ENCODE measurements at places on chromosomes 12 and 14.

- DNase-seq = no peak
Measured at GRCh38 chr14:61641914-61642613, 53.2 kb upstream of the HIF1A start.

DNA sequence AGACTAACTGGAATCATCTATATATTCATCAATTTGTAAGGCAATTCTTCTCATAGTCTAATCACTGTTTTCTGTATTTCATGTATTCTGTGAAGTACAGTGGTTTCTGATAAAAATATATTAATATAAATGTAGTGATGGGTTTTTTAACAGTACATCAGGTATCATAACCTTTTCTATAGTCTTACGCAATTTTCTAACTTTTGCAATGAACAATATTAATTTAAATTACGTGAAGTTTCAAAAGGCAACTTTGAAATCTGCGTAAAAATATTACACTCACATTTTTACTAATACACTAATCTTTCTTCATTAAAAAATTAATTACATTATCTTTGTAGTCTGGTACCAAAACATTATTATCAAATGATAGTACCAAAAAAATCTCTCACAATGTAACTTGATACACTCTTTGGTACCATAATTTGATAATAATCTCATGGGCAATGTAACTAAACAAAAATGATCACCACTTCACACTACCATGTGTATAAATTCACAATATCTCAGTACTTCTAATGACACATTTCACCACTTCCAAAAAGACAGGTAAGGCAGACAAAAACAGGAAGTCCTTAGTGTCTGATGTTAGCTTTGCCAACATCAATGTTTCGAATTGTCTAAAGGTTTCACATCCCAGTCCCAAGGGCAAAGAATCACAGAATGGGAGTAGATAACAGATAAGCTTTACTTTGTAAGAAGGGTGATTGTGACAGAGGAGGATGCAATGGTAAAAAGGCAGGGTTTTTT, 8.7 kb downstream of the DNAI7 start:
- no peak for DNase-seq

GRCh38 chr12:122099280-122099749, 20.8 kb downstream of the MLXIP start:
- DNase-seq = no peak

- DNase-seq = no peak
Measured at GRCh38 chr12:51512438-51512837, 78.6 kb upstream of the SCN8A start.

GRCh38 chr14:99380402-99380801, 100.3 kb downstream of the SETD3 start:
- no peak for DNase-seq

DNA sequence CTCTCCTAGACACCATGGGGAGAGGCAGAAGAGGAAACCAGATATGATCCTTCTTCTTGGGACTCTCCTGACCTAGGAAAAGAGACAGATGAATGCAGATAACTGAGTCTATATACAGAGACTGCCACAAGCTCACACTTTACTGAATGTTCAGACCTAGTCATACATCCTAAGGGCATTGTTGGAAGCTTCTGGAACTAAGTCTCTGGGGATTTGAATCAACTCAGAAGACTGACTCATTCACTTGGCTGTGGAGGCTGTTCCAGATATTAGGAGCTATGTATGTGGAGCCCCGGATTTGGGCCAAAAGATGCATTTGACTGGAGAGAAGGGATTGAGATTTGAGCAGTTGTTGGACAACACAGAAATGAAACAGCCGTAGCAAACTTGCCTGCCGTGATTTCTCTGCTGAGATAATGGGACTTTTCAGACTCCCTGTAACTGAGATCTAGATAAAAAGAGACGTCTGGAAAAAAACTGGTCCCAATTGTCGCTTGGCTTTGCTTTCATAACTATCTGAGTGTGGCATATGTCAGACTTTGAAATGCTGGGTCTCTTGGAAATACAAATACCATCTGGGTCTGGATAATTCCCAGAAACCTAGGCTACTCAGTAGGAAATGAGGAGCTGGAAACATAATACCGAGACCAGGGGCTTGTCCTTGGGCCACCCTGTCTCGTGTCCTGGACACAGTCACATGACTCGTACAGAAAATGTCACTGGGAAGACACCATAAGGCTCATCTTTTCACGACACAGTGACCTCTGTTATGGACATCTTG, 396.8 kb downstream of the NUAK1 start:
- peak; percentile 11 for DNase-seq

- peak; percentile 53 for DNase-seq
Measured at GRCh38 chr12:50088577-50089335, 3.6 kb downstream of the SMARCD1 start.

DNA sequence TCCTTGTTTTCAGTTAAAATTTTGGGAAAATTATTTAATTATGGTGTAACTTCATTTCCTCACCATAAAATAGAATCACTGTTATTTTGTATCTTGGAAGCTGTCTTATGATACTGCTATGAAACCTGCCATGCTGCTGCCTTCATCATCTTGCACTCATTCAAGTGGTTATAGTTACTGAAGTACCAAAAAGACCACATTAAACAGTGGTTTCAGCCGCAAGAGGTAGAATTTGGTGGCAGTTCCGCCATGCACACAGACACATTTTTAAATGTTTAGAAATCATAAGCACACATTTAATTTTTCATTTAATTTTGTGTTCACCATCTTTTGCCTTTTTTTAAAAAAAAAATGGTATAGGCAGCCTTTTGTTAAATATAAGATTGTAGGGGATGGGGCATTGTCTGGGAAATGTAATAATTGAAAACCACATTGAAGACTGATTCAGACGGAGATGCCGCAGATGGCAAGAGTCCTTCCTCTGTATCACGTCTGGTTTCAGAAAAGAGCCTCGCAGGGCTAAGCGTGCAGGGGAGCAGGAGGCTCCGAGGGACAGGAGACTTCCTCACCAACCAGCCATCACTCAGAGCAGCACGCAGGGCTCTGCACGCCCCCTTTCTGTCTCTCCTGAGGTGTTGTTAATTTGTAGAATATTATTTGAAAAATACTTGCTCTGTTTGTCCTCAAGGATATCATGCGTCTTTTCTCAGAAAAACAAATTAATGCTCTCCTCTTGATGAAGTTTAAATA, 115.2 kb upstream of the PELI2 start:
- DNase-seq = no peak

DNA sequence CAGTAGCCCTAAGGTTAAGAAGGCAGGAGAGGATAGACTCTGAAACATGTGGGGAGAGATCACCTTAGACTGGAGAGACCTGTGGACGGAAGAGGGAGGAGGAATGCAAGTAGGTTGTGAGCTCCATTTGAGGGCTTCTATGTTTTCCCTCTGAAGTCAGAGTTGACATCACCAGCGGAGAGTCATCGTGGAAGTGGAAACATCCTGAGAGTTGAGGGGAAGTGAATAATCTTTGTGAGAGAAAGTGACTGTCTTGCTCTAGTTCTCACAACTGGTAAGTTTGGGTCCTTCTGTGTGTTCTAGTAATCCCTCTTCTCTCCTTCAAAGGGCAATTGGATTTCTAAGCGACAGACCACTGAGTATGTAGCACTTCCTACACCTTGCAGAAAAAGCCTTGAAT, 103.6 kb upstream of the CCND2 start:
- DNase-seq = no peak

- DNase-seq = no peak
Measured at GRCh38 chr12:5309654-5310053, 122.3 kb upstream of the NTF3 start.

GRCh38 chr14:61861320-61861865, 99.2 kb downstream of the SNAPC1 start:
- peak; percentile 1 for DNase-seq

DNA sequence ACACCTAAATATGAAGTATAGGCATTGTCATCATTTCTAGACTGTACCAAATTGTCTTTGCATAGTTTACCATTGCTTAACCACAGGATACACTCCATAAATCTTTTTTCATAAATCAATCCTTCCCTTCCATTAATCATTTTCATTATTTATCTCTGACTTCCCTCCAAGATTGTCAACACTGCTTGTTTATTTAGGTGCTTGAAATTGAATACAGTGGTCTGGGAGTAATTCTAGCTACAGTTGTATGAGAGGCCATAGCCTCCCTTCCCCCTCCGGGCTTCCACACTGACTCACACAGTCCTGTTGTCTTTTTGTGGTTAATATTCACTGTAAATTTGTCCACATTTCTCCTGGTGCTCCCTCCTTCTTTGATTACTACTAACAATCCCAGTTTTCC, 114.2 kb upstream of the ARID2 start:
- peak; percentile 77 for DNase-seq

- DNase-seq = peak; percentile 88
Measured at GRCh38 chr14:35159742-35160409, 37.5 kb downstream of the PRORP start.

- no peak for DNase-seq
Measured at GRCh38 chr12:50162230-50162629, 4.9 kb downstream of the CERS5 start.

GRCh38 chr12:131370791-131371347, 340.0 kb upstream of the SFSWAP start:
- peak; percentile 6 for DNase-seq

DNA sequence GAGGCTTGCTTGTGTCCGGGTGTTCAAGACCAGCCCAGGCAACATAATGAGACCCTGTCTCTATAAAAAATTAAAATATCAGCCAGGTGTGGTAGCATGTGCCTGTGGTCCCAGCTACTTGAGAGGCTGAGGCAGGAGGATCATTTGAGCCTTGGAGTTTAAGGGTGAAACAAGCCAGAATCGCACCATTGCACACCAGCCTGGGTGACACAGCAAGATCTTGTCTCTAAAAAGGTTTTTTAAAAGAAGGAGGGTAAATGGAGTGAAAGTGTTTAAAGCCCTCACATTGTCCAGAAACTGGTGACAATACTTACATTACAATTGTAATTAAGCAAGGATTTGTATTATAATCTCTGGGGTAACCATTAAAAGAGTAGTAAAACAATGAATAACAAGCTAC, 64.2 kb downstream of the SINHCAF start:
- DNase-seq = no peak

- no peak for DNase-seq
Measured at GRCh38 chr12:82870771-82871377, 184.2 kb downstream of the TMTC2 start.

DNA sequence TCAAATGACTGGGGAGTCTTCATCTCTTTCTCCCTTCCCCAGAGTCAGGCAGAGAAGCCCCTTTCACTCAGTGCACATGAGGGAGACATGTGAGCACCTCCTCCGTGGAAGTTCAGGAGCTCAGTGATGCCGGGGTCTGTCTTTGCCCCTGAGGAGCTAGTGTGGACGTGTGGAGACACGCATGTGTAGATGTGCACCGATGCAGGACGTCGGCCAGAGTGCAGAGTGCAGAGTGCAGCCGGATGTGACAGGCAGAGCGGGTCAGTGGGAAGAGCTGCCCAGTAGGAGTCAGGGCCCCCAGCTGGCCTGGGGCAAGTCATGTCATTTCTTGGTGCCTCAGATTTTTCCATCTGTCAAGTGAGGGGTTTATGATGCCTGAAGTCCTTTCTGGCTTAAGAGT, 20.7 kb downstream of the TSPAN9 start:
- DNase-seq = no peak

- DNase-seq = peak; percentile 56
Measured at GRCh38 chr14:103391048-103391447, 5.8 kb downstream of the MARK3 start.

- peak; percentile 13 for DNase-seq
Measured at GRCh38 chr12:65876898-65877721, 52.8 kb downstream of the HMGA2 start.

DNA sequence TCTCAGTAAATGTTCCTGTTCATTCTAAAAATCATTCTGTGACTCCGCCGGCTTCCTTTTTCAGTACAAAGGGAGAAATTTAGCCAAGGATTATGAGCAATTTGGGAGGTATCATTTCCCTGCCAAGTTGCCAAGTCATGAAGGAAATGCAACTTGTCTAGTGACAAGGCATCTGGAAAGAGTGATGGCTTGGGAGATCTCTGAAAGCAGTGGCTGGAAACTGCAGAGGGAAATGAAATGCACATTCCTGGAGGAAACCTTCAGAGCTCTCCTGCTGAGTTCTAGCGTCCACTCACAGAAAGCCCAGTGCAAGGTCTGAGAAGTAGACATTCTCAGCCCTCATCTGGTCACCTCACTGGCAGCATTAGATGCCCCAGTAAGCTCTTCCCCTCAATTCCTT, 91.7 kb downstream of the GALC start:
- DNase-seq = peak; percentile 12

GRCh38 chr12:116528065-116528464, 31.1 kb upstream of the MAP1LC3B2 start:
- DNase-seq = peak; percentile 94

DNA sequence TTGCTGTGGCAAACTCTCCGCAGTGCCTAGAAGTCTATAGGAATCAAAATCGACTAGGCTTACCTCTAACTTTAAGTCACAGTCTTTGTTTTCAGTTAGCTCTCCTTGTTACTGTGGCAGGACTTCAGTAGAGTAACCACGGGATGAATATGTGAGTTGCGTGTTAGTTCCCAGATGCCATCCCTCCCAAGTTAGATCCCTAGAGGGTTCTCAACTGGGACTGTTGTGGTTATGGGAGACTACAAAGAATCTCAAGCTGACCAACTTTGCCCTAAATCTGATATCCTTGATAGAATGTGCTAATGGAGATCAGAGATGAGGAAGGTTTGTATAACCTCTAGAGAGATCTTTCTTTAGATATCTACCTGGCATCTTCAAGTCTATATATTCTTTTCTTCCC, 208.1 kb downstream of the AKAP6 start:
- DNase-seq = no peak

Data from A172 (cell line).